Left lung (tissue), 14 donors: ENCODE measurements at places on chromosomes 16 and 17. TPM values are rescaled to one million over a fixed set of nuclear protein-coding genes. Genes with fewer than 3 reads are reported as not detected.

GRCh38 chr16:12362482-12363458 lies 386.2 kb downstream of the SNX29 start:
- DNase-seq = no peak

GRCh38 chr16:1950559-1950958 lies 3.9 kb downstream of the RPL3L start:
- DNase-seq = no peak

DNA sequence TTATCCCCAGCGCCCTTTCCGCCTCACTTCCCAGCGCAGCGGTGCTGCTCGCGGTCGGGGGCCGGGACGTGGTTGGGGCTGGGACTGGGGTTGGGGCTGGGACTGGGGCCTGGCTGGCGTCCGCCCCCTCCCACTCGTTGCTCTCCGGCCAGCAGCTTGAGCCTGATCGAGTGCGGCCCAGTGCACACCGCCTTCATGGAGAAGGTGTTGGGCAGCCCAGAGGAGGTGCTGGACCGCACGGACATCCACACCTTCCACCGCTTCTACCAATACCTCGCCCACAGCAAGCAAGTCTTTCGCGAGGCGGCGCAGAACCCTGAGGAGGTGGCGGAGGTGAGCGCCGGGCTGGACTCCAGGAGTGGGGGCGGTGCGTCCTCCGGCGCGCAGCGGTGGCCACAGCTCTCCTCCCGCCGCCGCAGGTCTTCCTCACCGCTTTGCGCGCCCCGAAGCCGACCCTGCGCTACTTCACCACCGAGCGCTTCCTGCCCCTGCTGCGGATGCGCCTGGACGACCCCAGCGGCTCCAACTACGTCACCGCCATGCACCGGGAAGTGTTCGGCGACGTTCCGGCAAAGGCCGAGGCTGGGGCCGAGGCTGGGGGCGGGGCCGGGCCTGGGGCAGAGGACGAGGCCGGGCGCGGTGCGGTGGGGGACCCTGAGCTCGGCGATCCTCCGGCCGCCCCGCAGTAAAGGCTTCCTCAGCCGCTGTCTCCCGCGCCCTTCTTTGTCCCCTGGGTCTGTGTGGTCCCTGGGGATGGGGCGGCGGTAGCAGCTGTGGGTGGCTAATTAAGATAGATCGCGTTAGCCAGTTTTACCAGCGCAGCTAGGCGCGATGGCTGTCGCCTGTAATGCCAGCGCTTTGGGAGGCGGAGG lies 1.8 kb downstream of the HSD17B1 start:
- DNase-seq = peak; percentile 83

DNA sequence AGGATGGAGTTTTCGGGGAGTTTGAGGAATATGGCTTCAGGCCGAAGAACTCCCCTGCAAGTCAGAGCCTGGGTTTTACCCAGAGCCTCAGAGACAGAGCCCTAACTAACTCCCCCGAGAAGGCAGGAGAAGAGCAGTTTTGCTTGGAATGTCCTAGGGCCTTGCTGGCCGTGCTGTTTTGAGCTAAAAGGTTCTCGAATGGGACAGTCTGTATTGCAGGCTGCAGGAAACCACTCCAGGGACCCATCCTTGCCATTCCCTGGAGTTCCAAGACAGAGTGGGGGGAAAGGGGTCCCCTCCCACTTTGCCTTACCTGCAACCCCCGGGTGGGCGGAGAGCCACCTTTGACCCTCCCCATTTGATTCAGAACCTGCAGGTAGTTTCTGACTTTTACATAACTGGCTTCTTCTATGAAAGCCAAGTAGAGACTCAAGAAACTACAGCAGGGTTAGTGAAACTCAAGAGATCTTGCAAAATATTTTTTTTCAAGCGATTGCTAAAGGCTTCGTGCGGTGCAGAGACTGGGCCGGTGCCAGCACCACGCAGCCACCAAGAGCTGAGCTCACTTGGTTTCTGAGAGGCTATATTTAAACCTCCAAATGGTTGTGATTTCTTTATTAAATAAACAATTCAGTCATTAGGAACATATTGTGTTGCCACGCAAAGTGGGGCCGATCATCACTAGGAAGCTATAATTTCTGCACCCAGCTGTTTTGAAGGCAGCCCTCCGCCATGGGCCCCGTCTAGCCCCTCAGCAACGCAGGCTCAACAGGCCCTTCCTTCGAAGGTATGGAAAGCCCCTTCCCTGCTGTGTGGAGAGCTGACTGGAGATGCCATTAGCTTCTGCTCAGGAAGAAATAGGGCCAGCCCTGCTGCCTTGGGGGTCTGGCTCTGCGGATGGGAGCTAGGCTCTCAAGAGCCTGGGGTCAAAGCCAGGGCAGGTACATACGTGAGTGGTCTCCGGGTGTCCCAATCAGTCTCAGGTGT lies 223.0 kb downstream of the NTN1 start:
- DNase-seq = no peak

DNA sequence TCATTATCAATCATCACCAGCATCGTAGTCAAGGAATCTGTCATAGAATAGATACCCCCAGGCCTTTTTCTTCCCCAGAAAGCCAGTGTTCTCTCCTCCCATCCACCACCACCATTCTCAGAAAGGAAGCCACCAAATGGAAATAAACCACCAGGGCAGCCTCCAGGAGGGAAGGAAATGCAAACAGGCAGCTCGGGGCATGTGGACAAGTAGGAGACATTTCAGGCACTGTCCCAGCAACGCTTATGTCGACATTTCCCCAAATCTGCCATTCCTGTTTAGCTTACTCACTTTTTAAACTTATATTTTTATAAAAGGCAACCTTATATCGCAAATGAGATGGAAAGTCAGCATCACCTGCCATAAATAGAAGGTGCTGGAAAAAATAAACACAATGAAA lies 15.8 kb downstream of the EMP2 start:
- no peak for DNase-seq

DNA sequence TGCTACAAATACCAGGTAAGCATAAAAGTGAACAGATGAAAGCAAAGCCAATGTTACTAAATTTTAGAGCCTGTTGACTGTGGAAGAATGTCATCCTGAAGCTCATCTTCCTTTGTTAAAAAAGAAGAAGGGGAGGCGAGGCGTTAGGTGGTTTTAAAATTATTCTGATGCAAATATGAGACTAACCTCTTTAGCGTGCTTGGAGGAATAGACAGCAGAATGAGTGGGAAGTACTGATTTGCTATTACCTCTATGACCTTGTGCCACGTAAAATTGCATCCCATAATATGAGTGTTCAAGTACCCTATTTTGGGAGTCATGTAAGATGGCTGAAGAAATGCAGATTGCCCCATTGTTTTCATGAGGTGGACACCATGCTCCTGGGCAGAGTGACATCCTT lies 95.7 kb downstream of the ELAC2 start:
- DNase-seq = no peak

DNA sequence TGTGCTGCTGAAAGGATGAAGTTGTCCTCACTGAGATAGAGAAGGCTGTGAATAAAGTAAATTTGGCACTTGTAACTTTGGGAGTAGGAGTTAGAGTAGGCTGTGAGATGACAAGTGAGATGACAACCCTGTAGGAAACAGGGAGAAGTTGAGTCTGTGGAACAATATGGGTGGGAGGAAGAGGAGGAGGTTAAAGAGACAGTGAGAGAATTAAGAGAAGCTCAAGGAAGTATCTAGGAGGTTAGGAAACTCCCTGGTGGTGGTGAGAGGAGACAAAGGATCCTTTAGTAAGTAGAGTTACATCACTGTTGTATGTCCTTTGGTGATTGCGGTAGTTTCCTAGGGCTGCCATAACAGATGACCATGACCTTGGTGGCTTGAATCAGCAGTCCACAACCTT lies 10.7 kb upstream of the HSD17B2 start:
- no peak for DNase-seq

DNA sequence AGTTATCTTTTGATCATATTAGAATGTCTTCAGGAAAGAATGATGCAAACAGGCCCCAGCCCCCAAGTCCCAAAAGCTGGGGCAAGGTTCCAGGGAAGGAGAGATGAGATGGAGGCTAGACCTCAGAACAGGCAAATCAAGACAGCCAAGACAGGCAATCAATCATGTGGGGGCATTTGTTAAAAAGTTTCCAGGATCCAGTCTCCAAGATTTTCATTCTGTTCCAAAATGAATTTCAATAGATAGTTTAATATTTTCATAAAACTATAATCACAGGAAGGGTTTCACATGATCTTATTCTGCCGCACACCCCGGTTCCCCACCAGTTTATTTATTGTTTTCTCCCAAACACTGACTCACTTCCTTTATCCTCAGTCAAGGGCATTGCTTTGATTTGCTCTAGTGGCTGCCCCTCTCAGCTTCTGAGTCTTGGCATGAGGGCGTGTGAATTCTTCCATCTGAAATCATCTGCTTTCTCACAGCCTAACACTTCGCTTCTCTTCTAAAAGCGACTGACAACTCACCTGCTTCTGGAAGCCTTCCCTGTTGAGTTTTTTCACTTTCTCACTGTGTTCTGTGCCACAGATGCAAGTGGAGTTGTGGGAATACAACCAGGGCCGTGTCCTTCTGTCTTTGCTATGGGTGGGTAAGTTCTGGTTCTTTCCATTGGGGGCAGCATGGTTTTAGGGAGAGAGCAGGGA lies 12.2 kb upstream of the TERF2 start:
- peak; percentile 49 for DNase-seq

DNA sequence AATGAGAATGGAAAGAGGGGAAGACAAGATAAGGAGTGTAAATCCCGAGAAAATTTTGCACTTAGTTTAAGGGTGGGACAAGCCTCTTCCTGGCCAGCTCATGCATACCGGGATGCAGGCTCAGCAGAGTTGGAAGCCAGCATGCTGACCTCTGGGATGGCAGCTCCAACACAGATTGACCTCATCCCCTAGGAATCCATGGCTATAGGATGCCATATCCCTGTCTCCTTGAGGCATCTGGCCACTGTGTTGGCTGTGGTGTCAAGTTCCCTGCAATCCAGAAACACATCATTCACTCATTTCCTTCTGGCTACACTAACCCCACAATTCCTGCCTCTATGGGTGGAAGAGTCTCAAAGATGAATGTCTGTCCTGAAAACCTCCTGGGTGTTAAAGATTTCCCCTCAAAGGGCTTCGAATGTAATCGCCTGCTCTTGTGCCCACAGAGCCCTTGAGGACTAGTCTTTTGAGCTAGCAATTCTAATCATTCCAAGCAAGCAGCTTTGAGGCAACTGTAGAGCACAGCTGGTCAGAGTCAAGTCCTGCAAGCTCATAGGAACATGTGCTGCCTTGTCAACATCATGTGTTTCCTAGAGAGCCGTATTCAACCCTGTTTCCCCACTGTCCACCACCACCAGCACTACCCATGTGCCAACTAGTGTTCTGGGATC lies 141.4 kb downstream of the PMP22 start:
- DNase-seq = no peak

DNA sequence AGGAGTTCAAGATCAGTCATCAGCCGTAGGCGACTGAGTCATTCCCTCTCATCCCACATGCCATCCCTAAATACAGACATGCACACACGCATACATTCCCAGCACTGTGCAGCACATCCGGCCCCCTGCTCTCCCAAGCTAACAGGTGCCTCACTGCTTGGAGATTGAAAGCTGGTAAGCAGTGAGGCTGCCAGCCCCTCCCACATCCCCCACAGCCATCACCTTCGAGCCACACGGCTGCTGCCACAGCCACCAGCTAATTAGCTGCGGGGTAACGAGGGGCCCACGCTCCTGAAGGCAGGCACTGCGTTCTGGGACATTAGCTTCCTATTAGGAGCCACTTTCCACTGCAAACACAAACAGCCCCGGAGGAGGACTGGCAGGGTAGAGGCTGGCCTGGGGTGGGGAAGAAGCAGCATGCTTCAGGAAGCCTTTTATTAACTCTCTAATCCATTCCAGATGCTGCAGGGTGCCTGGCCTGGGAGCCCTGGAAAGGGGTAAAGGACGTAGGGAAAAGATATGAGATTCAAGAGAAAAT lies 179.6 kb downstream of the CCT6B start:
- DNase-seq = no peak

- DNase-seq = no peak
Measured at GRCh38 chr16:65388592-65388991, 266.7 kb upstream of the CDH11 start.

DNA sequence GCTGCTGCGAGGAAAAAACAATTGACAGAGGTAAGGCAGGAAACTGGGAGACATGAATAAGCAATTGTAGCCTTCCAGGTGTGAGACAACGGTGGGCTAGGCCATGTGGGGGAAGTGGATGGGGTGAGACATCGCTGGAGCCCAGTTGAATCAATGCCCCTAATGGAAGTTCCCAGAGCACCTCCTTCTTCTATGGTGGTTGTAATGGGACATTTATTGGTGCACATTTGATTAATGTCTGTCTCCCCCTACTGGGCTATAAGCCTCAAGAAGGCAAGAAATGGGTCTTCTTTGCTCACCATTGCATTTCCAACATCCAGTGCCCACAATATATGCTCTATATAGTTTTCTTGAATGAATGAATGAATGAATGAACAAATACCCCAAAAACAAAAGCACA lies 22.7 kb upstream of the CD300E start:
- DNase-seq = no peak

DNA sequence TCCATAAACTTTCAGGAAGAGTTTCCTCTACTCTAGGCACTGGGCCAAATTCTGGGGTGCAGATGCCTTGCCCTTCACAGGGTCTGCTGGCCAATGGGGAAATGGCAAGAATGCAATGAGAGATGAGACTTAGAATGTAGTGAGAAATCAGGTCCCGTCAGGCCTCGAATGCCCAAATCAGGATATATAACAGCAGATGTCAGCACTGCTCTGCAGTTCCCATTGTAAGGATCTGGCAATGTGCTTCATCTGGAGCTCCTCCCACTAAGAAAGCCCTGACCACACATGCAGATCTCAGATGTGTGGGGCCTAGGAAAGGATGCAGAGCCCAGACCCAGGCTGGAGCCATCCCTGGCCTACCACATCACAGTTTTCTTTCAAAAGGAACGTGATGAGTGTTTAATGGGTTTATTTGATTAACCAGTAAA lies 13.9 kb upstream of the LPCAT2 start:
- DNase-seq = no peak

DNA sequence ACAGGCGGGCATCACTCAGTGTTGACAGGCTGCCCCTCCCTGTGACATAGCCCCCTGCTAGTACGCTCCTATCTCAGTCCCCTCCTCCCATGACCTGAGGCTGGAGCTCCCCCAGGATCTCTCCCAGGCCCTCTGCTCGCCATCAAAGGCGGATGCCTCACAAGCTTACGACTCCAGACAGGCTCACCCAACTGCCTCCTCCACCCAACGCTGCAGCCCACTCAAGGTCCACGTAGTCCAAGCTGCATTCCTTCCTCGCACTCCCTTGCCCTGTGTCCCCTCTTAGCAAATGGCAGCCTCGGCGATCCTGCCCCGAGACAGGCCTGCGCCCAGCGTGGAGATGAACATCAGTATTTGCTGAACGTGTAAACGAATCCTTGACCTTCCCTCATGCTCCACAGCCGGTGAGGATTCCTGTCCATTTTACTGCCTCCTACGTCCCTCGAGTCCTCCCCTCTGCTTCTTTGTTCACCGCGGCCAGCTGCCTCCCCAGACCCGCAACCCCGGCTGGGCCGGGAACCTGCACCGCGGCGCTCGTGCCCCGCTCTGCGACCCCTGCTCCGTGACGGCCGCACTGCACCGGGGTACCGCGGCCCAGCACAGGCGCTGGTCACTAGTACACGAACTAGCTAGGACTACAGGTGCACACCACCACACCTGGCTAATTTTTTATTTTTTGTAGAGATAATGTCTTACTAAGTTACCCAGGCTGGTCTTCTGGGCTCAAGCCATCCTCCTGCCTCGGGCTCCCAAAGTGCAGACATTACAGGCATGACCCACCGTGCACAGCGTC lies 838 bp upstream of the TMEM97 start:
- no peak for DNase-seq

The KRTAP29-1 gene
- not detected for total RNA-seq

The KRTAP1-1 gene
- not detected for total RNA-seq

The SOX15 gene
- total RNA-seq = 0.31 TPM

The STX1B gene
- total RNA-seq = 0.50 TPM

The FNDC8 gene
- total RNA-seq = not detected

The DPEP3 gene
- 0.60 TPM for total RNA-seq

The CPHXL2 gene
- not detected for total RNA-seq

The MYH1 gene
- 0.05 TPM for total RNA-seq

The EFNB3 gene
- total RNA-seq = 3.1 TPM

The SGCA gene
- total RNA-seq = 8.3 TPM
